AML-193 (cell line): ENCODE measurements at places on chromosomes 16 and 17.

DNA sequence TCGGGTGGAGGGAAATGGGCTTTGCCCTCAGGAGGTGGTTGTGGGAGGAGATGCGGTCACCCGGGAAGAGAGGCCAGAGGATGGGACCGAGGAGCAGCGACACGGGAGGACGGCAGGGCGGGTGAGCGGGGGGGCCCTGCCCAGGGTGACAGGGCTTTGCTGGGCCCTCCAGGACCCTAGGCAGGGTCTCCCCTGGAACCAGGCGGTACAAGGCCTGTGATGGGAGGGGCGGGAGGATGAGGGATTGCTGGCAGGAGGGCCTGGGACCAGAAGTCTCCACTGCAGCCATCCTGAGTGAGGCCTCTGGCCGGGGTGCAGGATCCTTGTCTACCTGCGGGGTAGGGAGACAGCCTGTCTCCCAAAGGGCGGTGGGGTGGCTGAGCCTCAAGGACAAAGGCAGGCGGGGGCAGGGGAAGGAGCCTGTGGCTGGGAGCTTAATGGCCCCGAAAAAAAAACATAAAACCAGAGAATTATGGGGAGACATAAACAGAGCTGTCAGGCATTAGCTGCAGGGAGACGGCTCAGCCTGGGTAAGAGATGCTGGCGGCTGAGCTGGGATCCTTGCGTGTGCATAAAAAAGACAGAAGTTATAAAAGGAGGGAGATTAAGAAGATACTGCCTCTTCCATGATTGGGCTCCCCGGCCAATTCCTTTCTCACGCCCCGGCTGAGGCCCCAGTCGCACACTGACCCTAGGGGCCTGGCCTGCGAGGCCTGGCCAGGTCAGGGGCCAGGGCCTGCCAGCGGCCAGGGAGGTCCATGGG is 66.7 kb downstream of the SREBF1 start:
- no peak for DNase-seq

DNA sequence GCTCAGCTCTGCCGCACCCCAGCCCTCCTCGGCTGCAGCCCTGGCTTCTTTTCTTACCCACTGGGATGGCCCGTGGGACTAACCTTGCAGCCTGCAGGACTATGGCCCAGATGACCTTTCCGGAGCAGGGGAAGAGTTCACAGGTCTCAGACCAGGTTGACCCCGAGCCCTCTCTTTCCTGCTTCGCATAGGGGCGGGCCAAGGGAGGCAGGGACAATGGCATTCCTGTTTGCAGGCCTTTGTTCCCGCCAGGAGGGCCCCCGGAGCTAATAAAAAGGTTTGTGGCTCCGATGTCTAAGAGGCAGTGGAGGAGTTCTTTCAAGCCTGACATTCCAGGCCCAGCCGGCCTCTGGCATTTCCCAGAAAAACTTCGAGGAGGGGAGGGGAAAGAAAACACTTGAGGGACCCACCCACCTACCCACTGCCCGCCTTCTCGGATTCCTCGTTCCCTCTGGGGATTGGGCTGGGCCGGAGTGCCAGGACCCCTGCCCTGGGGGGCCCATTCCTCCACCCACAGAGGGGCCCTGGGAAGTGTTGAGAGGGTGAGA is 5.8 kb upstream of the SOCS3 start:
- no peak for DNase-seq

DNA sequence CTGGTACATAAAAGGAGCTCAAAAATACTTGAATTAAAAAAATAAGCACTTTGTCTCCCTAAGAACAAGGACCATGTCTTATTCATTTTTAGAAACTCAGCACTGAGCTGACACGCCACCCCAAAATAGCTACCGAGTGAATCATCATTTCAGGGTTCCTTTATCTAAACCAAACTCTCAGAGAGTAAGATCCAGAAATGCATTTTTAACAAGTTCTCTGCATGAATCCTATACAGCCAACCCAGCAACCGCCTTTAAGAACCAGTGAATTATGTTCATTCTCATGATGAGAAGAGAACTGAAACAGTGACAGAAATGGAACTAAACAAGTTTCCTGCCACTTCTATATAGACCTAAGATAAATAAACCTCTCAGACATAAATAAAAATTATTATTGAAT is 8.7 kb downstream of the C16orf87 start:
- no peak for DNase-seq

DNA sequence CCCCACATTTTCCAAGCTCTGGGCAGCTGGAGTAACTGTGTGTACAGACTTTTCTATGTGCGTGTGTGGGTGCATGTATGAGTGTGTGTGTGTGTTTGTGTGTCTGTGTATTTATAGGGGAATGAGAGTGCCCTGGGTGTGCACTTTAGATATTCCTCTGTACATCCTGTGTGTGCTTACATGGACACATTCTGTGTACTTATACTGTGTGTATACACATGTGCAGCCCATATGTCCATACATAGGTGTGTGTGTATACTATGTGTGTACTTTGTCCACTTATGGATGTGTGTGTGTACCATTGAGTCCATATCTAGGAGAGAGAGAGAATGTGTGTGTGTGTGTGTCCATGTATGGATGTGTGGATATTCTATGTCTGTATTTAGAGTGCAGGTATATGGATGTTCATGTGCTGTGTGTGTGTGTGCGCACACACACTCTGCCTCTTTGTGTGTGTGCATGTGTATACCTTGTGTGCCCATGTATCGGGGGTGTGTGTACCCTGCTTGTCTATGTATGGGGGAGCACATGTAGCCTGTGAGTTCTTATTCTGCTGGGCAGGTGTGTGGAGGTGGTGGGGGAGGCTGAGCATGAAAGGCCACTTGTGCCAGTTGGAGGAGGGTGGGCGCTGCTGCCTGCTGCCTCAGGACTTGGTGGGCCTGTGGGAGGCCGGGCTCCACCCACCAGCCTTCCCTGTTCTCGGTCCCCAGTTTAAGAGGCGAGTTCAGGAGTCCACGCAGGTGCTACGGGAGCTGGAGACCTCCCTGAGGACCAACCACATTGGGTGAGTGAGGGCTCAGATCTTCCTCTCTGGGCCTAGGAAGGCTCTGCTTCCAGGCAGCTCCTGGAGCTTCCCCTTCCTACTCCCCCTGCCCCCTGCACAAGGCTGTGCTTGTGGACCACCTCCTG is 11.1 kb downstream of the FMNL1 start:
- DNase-seq, result no peak

- DNase-seq, result no peak
Measured at GRCh38 chr17:57420734-57421717, 164.7 kb downstream of the MSI2 start.

GRCh38 chr17:56652628-56653027 is 59.1 kb downstream of the NOG start:
- no peak for DNase-seq

GRCh38 chr16:66353055-66353454 is 13.4 kb upstream of the CDH5 start:
- DNase-seq, result no peak

DNA sequence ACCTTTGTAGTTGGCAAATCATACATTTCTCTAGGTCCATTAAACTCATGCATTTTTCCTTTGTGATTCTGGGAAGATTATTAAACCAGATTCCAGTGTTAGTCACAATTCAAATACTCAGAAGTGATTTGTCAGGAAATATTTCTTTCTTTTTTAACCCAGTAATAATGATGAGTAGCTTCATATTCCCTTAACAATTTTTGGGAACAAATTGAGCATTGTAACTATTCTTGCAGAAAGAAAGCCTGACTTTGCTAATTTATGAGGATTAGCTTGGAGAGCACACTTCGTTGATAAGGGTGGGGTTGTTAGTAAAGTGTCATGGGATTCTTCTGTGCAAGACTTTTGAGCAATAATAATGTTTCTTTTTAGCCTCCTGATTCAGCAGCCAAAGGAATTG is 18.7 kb upstream of the KRT24 start:
- no peak for DNase-seq

- no peak for DNase-seq
Measured at GRCh38 chr17:62572888-62573401, 54.5 kb upstream of the MRC2 start.

DNA sequence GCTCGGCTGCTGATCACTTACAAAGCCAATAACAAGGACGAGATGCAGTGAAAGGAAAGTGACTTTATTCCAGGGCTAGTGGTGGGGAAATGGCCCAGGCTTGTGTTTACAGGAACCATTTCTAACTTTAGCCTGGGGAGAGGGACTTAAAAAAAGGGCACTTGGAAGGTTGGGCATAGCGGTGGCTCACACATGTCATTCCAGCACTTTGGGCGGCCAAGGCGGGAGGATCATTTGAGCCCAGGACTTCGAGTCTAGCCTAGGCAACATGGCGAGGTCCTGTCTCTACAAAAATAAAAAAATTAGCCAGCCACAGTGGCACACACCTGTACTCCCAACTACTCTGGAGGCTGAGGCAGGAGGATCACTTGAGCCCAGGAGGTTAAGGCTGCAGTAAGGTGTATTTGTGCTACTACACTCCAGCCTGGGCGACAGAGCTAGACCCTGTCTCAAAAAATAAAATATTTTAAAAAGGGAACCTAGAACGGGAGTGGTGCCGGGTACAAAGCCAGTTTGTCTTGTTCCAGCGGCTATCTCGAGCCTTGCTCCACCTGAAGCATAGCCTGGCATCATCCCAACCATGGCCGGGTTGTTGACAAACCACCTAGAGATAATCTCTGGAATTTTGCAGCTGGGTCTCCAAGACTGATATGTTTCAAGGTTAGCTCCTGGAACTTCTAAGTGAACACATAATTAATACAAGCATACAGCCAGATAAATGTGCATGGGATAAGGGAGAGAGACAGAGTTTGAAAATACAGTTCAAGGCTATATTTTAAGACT is 5.7 kb upstream of the TVP23A start:
- no peak for DNase-seq

DNA sequence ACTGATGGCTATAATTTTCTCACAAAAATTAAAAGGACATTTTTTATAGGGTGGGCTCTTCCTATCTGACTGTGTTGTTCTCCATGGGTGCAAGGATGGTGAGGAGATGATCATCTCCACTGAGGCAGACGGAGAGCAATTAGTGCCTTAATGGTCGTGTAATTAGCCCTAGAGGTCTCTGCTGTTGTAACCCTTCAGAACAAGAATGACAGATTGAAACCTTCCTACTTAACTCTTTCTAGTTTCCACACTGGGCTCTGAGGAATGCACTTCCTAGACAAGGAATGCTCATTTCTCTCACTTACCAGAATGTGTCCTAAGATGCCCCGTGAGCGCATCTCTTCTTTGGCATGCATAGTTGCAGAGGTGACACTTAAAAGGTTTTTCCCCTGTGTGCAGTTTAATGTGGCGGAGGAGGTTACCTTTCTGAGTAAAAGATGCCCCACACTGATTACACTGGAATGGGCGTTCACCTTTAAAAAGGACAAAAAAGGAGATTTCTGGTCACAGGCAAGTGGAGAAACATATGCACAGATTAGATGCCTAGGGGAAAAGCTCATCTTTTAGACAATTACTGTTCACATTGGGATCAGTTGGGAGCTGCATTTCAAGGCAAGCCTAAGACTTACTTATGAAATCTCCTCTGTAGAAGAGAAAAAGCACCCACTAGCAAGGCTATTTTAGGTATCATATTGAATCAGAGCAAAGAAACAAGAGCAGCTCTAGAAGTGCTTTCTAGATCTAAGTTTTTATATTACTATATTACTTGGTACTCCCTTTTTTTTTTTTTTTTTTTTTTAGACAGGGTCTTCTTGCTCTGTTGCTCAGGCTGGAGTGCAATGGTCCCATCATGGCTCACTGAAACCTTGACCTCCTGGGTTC is 53.6 kb downstream of the GRB7 start:
- DNase-seq, result no peak

GRCh38 chr16:56048425-56049105 is 142.7 kb upstream of the GNAO1 start:
- DNase-seq, result peak; percentile 7

DNA sequence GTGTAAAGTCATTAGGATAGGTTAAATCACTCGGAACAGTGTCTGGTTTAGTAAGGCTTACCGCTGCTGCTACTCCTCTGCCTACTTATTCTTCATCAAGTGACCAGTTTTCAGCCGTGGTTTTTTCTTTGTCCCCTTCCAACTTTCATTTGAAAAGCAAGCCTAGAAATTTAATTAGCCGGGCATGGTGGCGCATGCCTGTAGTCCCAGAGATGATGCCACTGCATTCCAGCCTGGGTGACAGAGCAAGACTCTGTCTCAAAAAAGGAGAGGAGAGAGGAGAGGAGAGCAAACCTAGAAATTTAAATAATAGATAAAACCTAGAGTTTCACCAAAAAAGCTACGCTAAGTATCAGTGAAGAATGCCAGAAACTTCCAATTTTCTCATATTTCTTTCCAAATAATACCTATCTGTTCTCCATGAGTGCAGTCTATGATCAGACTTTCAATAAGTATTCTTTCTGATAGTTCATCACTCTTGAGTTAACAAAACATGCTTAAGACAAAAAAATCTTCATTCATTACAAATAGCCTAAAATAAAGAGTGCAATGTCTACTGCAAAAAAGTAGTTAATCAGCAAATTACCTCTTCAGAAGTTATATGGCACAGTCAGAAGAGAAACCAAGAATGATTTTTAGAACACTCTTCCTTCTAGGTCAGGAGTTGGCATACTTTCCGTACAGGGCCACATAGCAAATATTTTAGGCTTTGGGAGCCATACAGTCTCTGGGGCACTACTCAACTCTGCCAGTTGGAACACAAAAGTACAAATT is 15.1 kb downstream of the ANKFY1 start:
- no peak for DNase-seq

- no peak for DNase-seq
Measured at GRCh38 chr16:77833921-77834634, 45.7 kb downstream of the VAT1L start.

DNA sequence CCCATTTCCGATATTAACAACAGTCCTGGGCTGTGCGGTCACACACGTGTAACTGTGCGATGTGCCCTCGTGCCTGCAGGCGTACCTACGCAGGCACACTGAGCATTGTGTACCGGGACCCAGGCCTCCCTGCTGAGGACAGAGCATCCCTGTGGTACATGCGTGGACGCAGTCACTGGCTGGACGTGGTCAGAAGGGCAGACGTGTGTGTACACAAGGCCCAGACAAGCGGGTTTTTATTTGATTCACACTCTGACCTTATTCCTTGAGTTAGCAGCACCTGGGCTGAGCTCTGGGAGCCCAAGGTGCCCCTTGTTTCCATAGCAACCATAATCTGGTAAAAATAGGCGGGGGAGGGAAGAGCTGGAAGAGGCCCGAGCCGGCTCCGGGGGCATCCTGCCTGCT is 19.5 kb downstream of the RAP1GAP2 start:
- DNase-seq, result no peak

DNA sequence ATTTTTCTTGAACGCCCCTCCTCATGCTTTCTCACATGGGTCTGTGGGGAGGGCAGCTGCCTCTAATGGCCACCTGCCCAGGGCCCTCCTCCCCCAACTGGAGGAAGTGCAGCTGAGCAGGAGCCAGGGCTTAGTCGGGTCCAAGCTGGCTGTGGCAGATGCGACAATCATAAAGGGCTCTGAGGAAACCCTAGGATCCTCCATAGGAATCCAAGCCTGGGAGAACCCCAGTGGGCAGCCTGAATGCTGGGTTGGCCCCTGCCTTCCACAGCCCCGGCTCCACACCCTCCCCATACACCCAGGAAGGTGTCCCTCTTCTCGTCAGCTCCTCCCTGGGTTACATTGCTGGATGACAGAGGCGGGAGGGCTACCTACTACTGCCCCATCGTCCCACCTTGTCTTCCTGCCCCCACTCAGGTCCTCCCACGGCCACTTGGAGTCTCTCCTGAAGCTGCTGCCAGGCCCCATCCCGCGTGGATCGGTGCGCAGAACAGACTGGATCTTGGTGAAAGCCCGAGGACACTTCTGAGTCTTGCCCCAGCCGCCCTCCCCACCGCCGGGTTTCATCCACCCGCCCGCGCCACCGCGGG is 15.6 kb upstream of the CBFB start:
- no peak for DNase-seq
